ENCODE measurements at places on chromosomes 11 and 22. TPM values are rescaled to one million over a fixed set of nuclear protein-coding genes. Genes with fewer than 3 reads are reported as not detected.

DNA sequence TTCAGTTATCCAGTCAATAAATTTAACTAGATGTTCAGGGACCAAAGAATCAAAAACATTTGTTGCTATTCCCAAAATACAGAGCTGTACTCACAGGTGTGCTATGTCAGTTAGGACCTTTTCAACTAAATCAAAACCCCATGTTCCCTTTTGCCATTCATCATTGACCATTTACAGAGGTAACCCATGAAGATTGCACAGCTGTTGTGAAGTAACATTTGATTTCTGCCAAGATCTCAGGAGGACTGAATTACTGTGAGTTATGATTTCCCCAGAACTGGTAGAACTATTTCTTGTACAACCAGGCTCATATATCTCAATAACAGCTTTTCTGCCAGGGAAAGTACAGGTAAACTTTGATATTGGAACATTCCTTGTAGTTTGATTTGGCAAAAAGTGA is 131.1 kb upstream of the FIBIN start:
- DNase-seq = no peak

- no peak for DNase-seq
Observed at GRCh38 chr11:75145196-75145971, 5.5 kb upstream of the SLCO2B1 start.

DNA sequence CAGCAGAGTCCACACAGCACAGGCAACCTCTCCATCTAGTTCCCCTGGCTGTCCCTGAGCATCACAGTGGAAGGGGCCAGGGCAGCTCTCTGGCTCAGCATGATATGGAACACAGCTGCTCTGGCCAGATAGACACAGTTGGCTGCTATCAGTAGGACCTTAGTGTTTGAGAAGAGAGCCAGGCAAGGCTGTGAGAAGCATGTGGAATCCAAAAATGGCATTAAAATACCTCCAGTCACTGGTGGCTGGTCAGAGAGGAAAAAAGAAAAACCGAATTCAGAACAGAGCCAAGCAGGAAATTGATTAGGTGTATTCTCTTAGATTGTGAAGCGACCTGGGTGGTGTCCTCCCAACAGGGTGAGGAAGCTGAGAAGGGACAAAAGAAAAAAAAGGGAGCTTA is 27.9 kb downstream of the SERPINH1 start:
- no peak for DNase-seq

GRCh38 chr11:99773646-99774045 is 752.9 kb downstream of the CNTN5 start:
- DNase-seq = no peak

Gene PTH
- total RNA-seq = not detected

Gene MGAT3
- 0.55 TPM for total RNA-seq

Gene CNTF
- total RNA-seq = 2.9 TPM

GRCh38 chr11:104484804-104485554 is 321.0 kb upstream of the PDGFD start:
- no peak for DNase-seq

Gene MAPK8IP1
- 1.6 TPM for total RNA-seq

Gene C11orf91
- 0.47 TPM for total RNA-seq

DNA sequence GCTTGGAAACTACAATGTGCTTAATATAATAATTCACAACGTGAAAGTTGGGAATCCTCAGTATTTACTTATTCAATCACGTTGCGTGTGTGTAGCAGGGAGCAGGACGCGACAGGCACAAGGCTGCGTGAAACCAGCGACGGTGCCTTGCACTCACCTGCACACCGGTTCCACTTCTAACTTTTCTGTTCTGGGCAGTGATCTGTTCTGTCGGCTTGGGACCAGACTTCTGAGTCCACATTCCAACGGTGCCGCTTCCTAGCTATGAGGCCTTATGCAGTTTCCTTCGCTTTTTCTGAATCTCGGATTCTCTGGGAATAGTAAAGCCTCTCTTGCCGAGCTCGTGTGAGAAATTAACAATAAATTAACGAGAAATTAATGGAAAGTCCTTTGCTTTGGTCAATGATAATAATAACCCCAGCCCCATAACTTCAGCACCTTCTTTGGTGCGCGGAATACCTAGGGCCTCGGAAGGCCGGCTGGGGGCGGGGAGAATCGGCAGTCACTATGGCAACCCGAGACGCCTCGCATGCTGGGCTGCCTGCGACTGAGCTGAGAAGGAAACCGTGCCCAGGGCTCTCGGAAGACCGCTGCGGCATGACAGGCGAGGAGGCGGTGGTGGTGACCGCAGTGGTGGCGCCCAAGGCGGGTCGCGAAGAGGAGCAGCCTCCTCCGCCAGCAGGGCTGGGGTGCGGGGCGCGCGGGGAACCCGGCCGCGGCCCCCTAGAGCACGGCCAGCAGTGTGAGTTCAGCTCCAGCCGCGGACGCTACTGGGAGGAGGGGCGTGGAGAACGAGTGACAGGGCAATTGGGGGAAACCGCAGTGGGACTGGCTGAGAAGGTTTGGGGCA is at the start of gene C11orf97:
C11orf97 (plus strand) TSS at position 530 of the 850 bp plus-strand sequence; CDS start at position 598, 68 bp downstream.
- DNase-seq = peak; percentile 53

GRCh38 chr11:4491878-4492606 is 9.6 kb downstream of the OR52K1 start:
- DNase-seq = no peak

- DNase-seq = no peak
Observed at GRCh38 chr11:7965386-7965785, at the start of gene NLRP10. NLRP10 (minus strand) TSS chr11:7965447; CDS start chr11:7963495, 1,952 bp downstream.

Gene NXPE1
- total RNA-seq = not detected

DNA sequence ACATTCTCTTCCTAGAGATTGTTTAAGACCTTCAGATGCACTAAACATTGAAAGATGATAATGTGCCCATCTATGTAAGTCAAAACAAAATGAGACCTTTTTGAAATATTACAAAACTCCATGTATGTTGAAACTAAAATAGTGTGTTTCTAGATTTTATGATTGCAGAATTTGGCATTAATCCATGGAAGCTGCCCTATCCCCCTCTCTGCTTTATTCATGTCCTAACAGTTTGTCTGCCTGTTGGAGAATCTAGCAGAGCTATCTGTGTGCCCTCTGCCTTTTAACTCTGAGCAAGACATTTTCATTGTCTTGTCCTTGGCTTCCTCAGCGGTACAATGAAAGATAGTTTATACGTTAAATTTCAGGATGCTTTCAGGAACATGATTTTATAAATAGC is 105.5 kb downstream of the FAT3 start:
- DNase-seq = no peak

DNA sequence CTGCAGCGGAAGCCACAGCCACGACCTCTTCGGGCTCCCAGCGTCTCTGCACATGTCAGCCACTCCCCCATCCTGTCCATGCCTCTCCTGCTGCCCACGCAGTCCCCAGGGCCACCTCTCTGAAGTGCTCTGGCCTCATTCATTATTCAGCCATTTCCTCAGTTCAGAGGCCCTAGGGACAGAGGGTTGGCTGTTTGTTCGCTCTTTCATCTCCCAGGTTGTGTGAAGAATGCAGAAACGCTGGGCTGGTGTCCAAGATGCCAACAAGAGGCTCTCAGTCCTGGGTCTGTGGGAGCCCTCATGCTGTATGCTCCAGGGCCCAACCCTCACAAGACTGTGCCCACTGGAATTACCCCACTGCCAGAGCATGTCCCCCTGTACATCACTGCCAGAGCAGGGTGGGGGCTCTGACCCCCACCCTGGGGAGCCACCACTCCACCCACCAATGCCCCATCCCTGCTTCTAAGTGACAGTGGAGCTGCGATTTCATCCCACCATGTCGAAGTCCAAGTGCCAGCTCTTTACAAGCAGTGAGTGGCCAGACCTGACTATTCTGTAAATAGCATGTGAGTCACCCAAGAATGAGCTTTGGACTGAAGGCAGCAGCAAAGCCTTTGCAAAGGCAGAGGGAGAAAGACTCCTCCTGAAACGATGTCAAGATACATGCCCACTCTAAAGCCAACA is 209.6 kb downstream of the BUD13 start:
- no peak for DNase-seq

DNA sequence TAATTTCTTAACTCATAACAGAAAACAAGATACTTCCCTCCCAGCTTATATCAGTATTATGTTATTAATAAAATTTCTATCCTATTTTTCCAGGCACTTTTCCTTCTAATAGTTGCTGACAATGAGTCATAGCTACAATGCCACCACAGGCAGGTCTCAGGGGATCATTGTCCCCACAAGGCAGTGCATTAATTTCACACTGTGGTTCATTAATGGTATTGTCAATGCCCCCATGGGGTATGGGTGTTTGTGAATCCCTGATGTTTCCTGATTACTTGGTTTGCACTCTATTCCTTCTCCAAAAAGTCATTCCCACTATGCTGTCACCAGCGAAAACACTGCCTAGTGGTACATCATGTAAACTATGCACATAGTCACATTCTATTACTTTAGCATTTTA is 345.5 kb upstream of the CTSC start:
- no peak for DNase-seq

DNA sequence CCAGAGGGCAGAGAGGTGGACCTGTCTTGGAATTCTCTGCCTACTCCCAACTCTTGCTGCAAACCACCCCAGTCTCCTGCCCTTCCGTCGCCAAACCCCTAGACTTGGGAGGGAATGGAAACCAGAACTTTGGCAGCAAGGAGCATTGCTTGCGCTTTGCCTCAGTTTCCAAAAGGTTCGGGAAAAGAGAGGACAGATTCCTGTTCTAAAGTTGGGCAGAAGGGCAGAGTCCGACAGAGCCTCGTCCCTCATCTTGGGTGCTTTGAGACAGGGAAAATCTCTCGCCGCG is 396 bp upstream of the ROBO3 start:
- no peak for DNase-seq

- no peak for DNase-seq
Observed at GRCh38 chr11:46326813-46327416, 20.3 kb upstream of the DGKZ start.

DNA sequence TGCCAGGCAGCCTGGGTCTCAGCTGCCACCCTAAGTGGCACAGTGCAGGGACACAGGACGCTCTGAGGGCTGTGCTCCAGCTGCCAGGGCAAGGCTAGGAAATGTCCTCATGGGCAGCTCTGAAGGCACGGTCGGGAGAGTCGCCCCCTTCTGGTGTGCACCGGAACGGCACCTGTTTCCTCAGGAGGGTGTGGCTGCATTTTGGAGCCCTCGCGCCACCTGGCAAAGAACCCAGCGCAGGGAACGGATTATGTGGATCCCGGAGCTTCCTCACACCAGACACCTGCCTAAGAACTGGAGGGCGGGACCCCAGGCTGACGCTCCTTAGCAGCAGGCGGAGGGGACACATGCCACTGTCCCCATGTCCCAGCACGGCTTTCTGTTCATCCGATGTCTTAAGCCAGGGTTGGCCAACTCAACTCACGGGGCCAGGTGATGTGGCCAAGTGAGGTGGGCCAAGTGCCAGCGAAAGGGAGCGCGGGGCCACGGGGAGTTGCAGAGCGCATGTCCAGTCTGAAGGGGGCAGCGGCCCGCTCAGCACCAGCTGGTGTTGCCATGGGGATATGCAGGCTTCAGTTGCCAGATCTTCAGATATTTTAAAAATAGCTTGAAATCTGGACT is 5.1 kb upstream of the SLC22A8 start:
- DNase-seq = no peak

Gene MICAL2
- 7.0 TPM for total RNA-seq

All from naive thymus-derived CD8-positive, alpha-beta T cell (primary cell).